SW 1271 (cell line): ENCODE measurements at places on chromosomes 3 and 15.

- no peak for DNase-seq
Observed at GRCh38 chr3:131417751-131418150, 36.2 kb downstream of the NUDT16 start.

DNA sequence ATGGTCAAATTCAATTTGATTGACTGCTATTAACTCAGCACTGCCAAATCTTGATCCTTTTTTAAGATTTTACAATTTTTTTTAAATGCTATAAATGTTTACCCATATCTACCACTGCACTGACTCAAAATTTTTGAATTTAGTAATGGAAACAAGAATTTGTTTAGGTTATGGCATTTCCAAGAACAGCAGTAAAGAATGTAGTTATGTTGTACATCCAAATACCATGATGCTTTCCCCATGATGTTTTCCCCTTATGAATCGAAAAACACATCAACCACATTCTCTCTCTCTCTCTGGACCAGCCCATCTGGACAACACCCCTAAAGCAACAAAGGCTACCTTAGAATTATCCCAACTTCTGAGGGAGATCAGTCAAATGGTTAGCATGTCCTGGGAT is 14.2 kb downstream of the CHRM5 start:
- no peak for DNase-seq

- DNase-seq = no peak
Observed at GRCh38 chr15:25709437-25710159, 153.5 kb downstream of the ATP10A start.

GRCh38 chr3:195699388-195699771 is 21.4 kb upstream of the MUC20 start:
- DNase-seq = no peak

- DNase-seq = no peak
Observed at GRCh38 chr3:54342676-54343075, 220.3 kb downstream of the CACNA2D3 start.

- DNase-seq = no peak
Observed at GRCh38 chr3:128610451-128611070, 40.1 kb downstream of the RPN1 start.

DNA sequence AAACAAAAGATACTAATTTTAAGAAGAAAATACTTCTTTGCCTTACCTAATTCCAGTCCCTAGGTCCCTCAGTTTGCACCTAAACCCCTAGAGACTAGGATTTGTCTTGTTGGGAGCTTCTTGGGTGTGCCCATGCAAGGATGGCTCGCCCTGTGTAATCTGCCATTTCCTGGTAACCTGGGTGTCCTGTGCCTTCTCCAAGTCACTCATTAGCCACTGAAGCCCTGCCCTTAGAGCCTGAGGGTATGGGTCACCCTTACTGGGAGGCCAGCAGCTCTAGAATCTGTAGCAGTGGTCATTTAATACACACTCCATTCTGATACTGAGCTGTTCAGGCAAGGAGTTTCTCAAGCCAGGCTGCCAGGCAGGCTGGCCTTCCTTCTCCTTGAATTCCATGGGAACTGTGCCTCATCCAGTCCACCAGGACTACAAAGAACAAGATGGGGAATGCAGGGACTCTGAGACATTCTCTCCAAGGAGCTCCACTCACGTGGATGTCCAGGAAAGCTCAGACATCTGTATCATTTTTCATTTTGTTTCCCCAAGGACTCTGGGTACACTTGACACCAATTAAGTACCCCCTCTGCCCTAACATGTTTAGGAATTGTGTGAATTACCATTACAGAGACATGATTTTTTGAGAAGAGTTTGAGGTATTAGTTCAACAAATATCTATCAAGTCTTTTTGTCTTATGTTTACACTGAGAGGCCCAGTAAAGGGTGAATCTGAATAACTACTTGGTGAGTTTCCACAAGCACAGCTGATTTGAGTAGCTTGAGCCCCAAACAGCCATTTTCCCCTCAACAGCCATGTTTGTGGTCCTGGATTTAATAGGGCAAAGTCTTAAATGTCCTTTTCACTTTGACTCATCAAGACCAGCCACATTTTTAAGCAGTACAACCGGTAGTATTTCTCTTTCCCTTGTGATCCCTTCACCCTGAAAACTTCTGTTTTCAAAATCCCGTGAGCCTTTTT is 52.6 kb downstream of the ARNT2 start:
- DNase-seq = no peak

DNA sequence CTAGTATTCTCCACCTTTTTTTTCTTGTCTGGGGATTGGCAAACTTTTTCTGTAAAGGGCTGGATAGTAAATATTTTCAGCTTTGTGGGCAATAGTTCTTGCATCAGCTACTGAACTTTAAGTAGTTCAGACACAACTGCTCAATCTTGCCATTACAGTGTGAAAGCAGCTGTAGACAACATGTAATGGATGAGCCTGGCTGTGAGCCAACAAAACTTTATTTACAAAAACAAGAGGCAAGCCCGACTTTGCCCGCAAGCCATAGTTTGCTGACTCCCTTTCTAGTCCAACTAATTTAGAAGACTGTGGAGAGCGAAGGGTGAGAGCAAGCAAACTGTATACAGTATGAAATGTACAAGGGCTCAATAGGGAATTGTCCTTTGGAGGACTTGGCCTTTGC is 6.2 kb downstream of the FRMD4B start:
- DNase-seq = no peak

DNA sequence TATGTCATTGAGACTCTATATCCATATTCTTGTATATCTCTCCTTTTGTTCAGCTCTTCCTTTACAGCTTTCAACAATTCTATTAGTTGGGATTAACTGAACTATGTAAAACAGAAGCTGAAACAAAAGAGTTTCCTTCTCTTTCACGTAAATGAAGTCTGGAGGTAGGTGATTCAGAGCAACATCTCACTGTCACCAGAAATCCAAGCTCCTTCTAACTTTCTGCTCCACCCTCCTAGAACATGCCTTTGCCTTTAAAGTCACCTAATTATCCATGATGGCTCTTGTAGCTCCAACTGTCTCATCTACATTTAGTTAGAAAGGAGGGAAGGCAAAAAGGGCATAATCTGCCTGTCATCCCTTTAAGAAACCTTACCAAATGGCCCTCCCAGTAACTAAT is 458.2 kb upstream of the MDFIC2 start:
- DNase-seq = no peak

- DNase-seq = peak; percentile 69
Observed at GRCh38 chr3:36729204-36730056, 34.9 kb downstream of the DCLK3 start.

DNA sequence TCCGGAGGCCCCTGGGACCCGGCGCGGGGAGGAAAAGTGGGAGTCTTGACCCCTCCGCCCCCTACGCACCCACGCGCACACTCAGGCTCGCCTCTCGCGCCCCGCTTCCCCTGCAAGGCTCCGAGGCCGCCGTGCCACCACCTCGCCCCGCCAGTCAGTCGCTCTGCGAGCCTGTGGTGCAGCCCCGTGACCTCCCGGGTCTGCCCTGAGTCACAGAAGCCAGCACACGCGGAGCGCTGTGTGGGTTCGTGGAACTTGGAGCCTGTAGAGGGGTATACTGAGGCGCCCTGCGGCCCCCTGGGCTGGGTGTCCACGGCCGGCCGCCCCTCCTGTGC is 380 bp upstream of the ALS2CL start:
- DNase-seq = no peak

DNA sequence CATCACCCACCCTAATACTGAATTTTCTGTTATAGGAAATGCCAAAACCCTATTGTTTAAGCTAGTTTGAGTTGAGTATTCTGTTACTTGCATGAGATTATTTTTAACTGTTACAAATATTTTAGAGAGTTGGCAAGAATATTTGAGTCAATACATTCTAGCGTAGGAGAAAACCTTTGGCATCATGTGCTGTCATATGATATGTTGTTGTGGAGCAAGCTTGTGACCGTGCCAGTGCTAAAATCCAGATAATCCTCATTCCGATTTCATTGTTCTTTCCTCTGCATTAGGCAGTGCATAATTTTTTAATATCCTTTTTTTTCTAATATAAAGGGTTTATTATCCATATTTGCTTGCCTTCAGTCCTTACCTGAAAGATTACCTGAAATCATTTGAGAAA is 168.0 kb upstream of the GMNC start:
- DNase-seq = no peak

- no peak for DNase-seq
Observed at GRCh38 chr3:66302288-66302687, 81.5 kb downstream of the SLC25A26 start.

- DNase-seq = no peak
Observed at GRCh38 chr15:94403331-94403730, 172.0 kb downstream of the MCTP2 start.

DNA sequence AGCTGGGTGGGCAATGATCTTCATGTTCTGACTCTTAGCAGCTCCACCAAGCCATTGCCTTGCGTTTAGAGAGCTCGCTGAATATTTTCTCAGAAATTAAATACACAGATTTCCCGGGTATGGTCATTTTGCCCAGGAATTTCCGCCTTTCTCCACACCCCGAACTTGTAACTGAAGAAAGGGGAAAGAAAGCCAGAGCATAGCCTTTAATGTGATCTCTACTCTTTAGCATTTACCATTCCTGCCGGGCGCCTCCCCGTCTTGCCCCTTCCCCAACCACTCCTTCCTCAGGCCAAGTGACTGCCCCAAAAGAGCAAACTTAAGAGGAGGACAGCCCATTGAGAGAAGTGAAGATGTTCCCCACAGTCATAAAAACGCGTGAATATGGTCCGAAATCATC is 53.1 kb downstream of the LMCD1 start:
- DNase-seq = no peak

GRCh38 chr15:99305761-99306505 is 54.7 kb downstream of the LRRC28 start:
- no peak for DNase-seq

DNA sequence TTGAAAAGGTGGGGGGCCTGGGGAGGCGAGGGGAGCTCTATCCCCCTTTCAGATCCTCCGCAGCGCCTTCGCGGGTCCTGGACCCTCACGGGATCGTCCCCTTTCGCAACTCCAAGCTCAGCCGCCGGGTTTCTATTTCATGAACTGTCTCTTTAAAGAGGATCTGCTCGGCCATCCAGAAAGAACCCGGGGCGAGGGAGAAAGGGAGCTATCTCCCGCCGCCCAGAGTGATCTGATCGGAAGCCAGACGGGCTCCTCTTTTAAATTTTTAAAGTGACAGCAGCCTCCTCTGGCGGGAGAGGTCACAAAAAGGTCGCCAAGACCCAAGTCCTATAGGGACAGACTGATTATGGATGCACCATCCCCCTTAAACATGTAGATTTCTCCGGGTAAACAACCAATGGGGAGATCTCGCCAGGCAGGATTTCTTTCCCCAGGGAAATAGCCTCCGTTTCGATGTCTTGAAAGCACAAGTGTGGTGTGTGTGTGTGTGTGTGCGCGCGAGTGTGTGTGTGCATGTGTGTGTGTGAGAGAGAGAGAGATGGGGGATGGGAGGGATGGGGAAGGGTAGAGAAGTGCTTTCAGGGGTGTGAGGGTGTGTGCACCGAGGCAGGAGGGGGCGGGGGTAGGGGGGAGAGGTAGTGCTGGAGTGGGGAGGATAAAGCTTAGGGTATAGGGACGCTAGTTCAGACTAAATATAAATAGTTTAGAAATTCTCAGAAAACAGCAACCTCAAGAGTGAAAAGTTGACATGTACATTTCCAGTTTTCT is 516.1 kb downstream of the MECOM start:
- DNase-seq = no peak

- no peak for DNase-seq
Observed at GRCh38 chr3:104943974-104944373, 422.7 kb upstream of the ALCAM start.

DNA sequence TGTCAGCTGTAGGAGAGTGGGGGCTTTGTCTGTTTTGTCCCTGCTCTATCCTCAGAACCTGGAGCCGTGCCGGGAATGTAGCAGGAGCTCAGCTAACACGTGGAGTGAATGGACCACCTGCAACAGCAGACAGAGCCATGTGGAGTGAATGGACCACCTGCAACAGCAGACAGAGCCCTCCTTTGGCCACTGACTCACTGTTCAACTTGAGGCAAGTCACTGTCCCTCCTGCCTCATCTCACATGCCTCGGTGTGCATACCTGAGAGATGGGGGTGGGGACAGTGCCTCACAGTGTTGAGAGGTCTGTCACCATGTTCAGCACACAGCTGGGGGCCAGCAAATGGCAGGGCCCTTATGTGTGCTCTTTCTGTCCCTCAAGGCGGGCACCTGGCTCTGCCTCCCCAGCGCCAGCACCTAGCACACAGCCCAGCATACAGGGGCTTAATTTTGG is 27.9 kb downstream of the FEM1B start:
- DNase-seq = no peak

DNA sequence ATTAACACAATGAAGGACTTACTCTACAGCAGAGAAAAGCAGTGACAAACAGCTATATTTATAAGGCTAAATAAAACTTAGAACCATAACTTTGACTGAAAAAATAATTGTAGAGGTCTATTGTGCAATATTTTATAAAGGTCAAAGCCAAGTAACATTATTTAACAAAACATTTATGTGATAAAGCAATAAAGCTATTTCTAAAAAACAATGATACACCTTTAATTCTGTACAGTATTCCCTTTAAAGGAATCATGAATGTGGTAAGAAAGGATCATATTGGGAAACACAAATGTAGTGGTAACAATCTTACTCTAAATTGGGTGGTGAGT is 236.4 kb downstream of the ISL2 start:
- DNase-seq = no peak

DNA sequence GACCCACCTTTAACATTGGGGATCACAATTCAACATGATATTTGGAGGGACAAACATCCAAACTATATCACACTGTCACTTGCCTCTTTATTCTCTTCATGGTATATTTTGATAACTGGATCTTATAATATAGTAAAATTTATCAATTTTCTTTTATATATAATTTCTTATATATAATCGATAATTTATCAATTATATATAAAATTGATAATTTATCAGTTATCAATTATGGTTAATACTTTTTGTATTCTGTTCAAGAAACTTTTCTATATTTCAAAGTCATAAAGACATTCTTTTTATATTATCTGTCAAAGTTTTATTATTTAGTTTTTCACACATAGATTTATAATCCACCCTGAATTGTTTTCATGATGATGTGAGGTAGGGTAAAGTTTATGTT is 132.9 kb downstream of the ZNF280D start:
- no peak for DNase-seq

- no peak for DNase-seq
Observed at GRCh38 chr3:17802950-17803349, 60.5 kb upstream of the TBC1D5 start.

DNA sequence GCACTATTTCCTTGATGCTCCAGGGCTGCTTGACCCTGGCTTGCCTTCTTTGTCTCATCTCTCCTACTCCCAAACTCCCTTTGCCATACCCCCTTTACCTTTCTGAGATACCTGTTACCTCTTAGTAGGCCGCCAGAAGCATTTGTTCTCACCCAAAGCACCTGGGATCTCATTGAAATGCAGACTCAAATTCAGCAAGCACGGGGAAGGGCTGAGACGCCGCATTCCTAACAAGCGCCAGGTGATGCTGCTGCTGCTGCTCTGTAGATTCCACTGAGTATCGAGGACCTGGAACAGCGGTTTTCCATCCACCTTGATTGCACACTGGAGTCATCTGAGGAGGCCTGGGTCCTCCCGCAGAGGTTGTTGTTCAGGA is 91.8 kb downstream of the TMEM266 start:
- DNase-seq = no peak
